AG04450 (cell line): ENCODE measurements at places on chromosomes 3 and 15.

DNA sequence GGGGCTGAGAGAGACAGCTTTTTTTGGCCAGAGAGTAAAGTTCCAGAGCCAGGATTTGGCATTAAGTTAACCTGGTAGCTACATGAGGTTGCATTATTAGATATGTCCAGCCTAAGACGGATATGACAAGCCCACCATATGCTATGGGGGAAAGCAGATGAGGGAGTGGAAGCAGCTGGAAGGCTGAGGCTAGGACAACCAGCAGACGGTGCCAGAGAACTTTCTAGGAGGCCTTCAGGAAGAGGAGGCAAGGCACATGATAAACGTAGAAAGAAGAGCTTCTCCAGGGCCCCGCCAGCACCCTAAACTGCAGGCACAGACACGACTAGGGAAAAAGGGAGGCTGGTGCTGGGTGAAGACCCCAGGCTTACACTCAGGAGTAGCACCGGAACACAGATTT, 87.0 kb downstream of the CTNNB1 start:
- DNase-seq = no peak

DNA sequence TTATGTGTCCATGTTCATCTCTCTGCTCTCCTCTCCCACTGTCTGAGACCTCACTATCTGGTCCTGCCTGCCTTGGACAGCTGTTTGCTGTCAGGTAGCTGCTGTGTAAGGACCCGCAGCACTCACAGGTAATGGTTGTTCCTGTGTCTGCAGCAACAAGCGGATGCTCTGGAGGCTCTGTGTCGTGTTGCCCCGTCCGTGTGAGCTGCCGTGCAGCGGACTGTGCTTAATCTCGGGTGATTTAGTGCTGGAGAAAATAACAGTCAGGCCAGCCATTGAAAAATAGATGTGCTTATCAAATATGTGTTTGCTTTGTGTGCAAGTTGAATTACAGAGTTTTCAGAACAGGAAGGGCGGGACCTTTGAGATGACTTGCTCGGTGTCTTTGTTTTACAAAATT, 121.4 kb downstream of the GABRG3 start:
- no peak for DNase-seq

DNA sequence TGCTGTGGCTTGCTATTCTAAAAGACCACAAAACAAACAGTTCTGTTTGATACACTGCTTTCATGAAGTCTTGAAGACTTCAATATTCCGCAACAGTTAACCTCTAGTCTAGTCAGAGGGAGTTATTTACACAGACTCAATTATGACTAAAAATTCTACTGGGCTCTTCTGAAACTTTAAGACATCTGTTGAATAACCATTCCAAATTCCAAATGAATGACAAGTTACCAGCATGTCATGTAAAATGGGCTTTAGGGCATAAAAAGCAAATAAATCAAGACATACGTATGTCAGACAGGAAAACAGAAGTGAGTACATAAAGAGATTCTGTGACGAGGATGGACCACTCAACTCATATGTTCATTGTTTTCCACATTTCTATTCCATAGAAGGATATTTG, 93.9 kb downstream of the PLOD2 start:
- peak; percentile 36 for DNase-seq

DNA sequence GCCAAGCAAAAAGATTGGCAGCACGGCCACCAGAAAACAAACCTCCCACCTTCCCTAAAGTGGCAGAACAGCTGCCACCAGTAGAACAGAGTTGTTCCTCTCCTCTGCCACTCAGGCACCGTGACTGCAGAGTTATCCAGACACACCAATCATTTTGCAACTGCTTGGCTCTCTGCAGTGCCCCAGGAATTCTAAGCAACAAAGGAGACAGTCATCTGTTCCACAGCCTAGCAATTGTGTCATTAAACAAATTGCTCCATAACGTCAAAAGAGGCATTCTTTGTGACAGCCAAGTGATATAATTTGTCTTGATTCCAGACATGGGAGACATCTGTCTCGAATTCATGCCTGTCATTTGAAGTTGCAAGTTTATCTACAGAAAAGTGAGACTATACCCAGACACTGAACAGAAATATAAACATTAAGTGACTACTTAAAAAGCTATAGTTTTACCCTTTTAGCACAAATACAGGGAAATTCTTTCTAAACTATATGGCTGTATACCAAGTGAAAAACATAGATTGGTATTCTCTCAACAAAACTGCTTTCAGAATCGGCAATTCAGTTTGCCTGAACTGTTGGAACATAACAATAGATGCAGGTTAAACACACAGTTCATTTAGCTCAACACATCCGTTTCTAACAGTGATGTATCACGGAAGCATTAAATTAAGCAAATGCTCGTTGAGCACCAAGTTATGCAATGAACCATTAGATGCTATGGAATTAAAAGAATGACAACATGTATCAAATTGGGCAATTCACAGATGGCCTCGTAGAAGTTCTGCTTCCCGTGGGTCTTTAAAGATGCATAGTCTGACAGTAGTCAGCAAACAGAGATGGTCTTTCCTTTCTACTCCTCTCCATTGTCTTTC, 281.3 kb downstream of the FGF12 start:
- no peak for DNase-seq

GRCh38 chr3:36295296-36295695, 85.0 kb upstream of the STAC start:
- DNase-seq = no peak

DNA sequence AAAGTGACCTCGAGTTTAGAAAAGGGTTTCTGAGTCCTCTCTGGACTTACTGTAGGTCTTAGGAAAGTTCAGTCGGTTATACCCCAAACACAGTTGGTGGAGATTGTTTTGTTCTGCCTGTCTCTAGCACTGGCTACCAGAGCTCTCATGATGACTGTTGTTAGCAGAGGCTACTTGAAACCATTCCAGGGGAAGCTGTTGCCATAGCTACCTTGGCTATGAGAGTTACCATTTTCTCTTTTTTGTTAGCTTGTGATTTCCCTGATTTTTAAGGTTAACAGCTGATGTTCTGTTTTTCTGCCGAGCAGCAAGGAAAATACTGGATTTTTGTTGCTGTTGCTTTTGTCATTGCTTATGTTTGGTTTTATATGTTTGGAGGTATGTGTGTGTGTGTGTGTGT, 26.7 kb downstream of the ABHD2 start:
- DNase-seq = peak; percentile 38

GRCh38 chr15:77369168-77369567, 50.7 kb downstream of the PEAK1 start:
- peak; percentile 7 for DNase-seq

DNA sequence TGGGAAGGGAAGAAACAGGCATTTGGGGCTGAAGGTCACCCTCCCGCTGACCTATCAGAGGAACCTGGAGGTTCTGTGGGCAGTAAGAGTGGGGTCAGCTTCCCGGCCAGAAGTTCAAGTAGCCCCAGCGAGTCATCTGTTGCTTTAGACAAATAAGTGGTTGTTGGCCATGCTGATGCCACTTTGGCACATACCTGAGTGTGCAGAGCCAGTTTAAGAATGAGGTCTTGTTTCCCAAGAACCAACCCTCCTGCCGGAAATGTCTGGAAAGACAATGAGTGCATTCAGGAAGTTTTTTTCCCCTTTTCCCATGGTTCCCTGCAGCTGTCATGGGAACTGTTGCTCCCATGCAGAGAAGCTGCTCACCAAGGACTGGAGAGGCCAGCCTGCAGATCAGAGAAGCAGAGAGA, 166.7 kb downstream of the ZNF621 start:
- DNase-seq = no peak

GRCh38 chr15:61076598-61077170, 152.4 kb downstream of the RORA start:
- no peak for DNase-seq

GRCh38 chr3:170869645-170870593, at the start of gene RPL22L1:
Gene RPL22L1, minus strand, starts transcription at chr3:170870195. Its CDS starts 28 bp downstream, at chr3:170870167.
- DNase-seq = peak; percentile 81

- DNase-seq = no peak
Measured at GRCh38 chr3:194277104-194277785, 73.9 kb downstream of the CPN2 start.

- no peak for DNase-seq
Measured at GRCh38 chr15:100189849-100190248, 151.9 kb downstream of the ADAMTS17 start.

DNA sequence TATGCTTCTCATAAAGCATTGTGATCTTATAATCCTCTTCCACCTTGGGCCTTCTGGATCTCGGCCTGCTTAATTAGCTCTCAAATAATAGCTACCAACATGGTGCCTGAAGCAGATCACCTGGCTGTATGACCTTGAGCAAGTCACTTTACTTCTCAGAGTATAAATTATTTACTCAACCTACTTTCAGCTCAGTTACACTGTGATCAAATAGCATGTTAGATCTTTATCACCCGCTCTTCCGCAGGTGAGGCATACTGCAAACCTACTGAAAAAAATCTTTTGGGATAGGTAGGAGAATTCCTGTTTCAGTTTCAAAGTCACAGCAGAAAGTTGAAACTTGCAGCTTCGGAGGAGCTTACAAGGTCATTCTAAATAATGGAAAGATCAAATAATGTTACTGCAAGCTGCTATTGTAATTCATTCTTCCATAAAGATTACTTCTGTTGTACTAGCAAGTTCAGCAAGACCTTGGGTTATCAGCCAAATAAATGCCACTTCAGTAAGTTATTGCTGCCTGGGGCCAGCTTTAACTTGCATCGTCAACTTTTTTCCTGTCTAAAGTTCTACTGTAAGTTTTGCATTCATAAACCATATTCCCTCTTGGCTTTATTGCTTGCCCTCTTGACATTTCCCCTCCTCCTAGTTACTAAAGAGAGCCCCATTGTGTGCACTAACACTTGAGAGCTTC, 268.4 kb upstream of the ATP11B start:
- DNase-seq = no peak

DNA sequence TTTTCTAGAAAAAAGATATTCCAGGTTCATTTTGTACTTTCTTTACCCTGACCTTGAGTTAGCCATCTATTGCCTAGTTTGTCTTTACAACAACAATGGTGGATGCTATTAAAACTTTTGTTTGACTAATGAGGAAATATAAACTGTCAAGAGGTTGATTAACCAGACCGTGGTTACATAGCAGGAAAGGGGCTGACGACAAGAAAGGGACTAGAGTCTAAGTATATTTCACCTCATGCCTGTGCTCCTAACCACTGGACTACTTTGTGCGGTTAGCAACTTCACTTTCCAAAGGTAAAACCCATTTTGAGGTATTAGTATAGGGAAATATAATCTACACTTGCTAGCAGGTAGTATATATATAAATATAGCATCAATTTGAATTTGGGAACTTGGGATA, 327.1 kb downstream of the SATB1 start:
- no peak for DNase-seq

GRCh38 chr15:49830391-49830790, 209.5 kb downstream of the DTWD1 start:
- no peak for DNase-seq

DNA sequence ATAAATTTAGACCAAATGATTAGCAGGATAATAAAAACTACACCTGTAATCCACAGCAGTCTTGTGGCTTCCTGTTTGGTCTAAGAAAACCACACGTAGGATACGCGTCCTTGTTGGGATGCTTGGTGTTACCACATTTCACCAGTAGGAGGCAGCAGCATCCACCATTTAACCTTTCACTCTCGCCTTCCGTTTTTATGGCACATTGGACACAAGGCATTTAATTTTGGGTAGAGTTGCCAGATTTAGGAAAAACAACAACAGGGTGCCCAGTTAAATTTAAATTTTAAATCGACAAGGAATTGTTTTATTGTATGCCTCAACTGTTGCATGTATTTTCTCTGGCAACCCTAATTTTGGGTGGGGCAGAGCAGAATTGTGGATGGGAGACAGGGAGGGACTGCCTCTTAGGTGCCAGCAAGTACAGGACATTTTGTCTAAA, 6.3 kb downstream of the LRRC31 start:
- DNase-seq = peak; percentile 34

GRCh38 chr15:72468103-72468502, 6.0 kb upstream of the ARIH1 start:
- no peak for DNase-seq

DNA sequence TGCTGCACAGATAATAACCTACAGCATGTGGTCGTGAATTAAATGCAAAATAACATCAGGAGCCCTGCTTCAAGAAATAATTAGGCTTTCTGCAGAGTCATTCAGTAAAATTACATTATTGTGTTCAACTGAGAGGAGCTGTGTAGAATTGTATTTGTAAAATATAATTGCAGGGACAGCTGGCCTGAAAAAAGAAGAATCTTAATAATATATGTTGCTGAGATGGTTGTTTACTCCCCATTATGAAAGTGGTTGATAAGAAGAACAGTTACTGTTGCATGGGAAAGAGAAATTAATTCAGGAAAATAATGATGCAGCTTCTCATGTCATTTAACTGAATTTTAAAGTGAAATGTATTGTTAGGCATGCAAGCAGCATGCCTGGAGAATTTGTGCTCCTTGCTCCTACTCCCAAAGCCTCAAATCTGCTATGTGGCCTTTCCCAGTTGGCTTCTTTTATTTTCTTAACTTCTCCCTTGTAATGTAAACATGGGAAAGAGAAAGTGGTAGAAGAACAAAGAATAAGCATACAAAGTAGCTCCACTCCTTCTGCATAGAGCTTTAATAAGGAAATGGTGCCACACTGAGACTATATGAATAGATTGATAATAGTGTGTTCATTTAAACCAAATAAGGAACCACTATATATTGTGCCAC, 100.1 kb downstream of the VGLL3 start:
- DNase-seq = no peak

GRCh38 chr3:166986000-166986399, 394.1 kb downstream of the ZBBX start:
- no peak for DNase-seq

GRCh38 chr3:17941766-17942165, 199.3 kb upstream of the TBC1D5 start:
- no peak for DNase-seq

GRCh38 chr15:67004142-67004541, 61.3 kb upstream of the SMAD3 start:
- DNase-seq = no peak

DNA sequence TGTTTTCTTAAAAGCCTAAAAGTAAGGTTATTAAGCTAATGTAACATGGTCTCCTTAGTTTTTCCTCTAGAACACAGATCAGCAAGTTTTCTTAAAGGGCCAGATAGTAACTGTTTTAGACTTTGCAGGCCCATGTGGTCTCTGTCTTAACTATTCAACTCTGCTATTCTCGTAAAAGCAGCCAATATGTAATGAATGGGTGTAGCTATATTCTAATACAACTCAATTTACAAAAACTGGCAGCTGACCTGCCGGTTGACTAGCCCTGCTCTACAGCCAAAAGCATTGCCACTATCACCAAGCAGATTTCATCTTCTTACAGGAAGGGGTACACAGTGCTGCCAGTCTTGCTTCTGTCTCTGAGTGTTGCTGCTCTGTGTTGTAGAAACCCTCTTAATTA, 27.4 kb downstream of the KCNMB3 start:
- no peak for DNase-seq

DNA sequence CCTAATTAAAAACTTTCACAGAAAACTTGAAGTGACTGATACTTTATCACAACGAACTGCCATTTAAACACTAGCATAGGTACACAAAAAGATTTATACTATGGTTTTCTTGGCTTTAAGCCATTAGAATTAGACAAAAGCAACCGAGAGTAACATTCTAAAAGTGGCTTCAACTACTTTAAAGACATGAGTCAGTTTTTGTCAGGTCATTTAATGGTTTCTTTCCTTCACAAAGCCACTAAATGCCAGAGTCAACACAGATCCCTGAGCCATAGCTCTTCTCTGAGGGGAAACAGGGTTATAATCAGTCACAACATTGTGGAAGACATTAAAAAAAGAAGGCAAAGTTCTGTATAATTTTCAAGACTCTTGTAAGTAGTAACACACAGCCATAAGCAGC, 54.6 kb downstream of the CAPN3 start:
- DNase-seq = no peak
